ENCODE measurements at places on chromosomes 6 and 20.

DNA sequence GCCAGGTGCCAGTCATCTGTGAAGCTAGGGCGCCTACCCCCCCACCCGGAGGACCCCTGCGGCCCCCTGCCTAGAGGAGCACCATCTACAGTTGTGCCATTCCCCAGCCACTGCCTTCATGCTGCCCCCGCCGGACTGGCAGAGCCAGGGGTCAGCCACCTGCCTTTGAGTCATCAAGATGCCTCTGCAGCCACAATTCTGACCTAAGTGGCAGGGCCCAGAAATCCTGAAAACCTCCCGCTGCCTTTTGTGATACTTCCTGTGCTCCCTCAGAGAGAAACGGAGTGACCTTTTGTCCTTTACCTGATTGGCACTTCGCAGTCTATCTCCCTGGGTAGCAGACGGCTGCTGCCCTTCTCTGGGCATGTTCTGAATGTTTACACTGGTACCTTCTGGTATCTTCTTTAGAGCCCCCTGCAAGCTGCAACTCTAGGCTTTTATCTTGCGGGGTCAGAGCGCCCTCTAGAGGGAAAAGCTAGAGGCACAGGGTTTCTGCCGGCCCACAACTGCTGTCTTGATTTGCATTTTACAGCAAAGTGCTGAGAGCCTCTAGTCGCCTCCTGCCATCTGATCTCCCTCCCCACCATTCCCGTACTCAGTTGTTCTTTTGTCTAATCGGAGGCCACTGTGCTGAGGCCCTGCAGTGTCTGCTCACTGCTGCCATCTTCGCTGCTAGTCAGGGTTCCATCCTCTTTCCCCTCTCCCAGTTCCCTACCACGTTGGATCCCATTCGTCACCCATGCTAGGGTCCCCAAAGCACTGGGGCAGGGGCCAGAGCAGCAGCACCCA, 26.9 kb downstream of the SPATA2 start:
- peak; percentile 66 for DNase-seq

GRCh38 chr6:107118976-107119375, 3.7 kb upstream of the BEND3 start:
- no peak for DNase-seq

GRCh38 chr6:93684339-93684738, 265.0 kb upstream of the EPHA7 start:
- DNase-seq = no peak

- DNase-seq = no peak
Observed at GRCh38 chr6:107691062-107691751, 132.9 kb downstream of the SCML4 start.

- DNase-seq = no peak
Observed at GRCh38 chr20:20699144-20699543, 13.3 kb downstream of the RALGAPA2 start.

- DNase-seq = no peak
Observed at GRCh38 chr20:33561692-33562601, 72.1 kb downstream of the CBFA2T2 start.

DNA sequence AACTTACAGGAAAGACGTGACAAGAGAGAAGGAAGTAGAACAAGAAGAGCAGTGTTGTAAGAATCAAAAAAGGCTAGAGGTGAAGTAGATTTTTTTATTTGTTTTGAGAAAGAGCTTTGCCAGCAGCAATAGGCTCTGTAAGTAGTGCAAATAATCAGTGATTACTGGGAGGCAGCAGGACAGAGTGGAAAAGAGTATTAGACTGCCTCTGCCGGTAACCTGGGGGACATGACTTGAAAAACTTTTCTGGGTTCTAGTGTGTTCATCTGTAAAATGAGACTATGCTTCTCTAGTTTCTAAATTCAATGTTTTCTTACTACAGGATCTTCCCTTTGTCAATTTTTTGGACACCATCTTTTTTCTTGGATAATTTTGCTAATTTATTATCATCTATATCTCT, 5.8 kb upstream of the IRAK1BP1 start:
- no peak for DNase-seq

- DNase-seq = no peak
Observed at GRCh38 chr20:43938932-43939761, 24.5 kb downstream of the TOX2 start.

Measured in activated naive CD4-positive, alpha-beta T cell treated with anti-CD3 and anti-CD28 coated beads, Interleukin-2, amount 10 ng/mL, durations not matched to agents 7 days and 5 days (primary cell).